K562 (cell line): ENCODE measurements at places on chromosomes 6 and 20. TPM values are rescaled to one million over a fixed set of nuclear protein-coding genes. Genes with fewer than 3 reads are reported as not detected.

DNA sequence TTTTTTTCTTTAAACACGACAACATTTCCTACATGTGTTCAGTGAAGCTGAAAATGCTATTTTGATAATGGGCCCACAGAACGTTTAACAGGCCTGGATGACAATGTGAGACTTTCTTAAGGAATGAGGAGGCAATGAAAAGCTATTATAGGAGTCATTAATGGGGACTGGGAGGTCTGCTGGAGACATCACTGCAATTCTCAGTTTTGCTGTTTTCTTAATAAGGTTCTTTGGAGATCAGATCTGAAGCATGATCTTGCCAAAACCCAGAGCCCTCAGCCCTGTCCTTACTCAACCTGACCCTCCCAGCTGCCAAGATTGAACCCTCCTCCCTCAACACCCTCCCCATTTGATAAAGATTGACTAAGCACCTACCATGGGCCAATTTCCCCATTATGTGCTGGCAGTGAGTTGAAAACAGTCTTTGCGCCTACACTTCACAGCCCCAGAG is 353.1 kb downstream of the MAFB start:
- DNase-seq: no peak

DNA sequence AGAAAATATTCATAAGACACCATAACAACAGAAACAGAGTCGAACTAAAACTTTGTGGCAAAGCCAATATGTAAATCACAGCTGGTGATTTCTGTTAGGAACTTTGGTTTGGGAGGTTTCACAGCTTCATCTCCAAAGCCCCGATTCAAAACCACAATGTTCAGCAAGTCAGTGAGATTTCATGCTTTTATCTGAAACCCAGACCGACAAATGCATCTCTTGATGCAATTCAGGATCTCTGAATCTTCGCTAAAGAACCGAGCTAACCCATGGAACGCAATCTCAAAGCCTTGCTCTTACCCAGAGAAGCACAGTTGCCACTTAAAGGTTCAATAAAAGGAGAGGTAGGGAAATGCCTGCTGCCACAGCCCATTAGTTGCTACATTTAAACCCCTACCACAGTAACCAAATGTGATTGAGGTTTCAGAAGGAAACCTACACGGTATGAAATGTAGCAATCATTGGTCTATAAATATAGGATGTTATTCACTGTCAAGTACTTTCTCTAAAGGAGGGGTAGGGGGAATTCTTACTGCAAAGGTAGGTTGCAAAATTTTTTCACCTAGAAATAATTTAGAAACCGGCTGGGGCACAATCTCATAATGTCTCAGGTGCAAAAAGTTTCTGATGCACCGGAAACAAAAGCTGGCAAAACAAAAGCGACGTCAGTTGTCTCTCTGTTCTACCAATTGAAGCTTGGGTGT is 381.0 kb upstream of the ARID1B start:
- no peak for DNase-seq

GRCh38 chr6:122652431-122652830 is 42.2 kb downstream of the PKIB start:
- no peak for DNase-seq

DNA sequence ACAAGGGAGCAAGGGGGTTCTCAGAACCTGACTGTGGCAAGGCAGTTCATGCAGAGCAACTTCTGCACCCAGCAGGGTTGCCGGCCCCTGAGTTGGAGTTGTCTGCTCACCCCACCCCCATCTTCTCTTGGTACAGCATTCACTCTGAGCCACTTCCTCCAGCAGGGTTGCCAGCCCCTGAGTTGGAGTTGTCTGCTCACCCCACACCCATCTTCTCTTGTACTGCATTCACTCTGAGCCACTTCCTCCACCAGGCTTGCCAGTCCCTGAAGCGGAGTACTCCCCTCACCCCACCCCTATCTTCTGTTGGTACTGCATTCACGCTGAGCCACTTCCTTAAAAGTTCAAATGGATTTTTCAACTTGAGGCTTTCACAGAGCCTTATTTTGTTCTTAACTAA is 79.7 kb upstream of the SYNDIG1 start:
- no peak for DNase-seq

DNA sequence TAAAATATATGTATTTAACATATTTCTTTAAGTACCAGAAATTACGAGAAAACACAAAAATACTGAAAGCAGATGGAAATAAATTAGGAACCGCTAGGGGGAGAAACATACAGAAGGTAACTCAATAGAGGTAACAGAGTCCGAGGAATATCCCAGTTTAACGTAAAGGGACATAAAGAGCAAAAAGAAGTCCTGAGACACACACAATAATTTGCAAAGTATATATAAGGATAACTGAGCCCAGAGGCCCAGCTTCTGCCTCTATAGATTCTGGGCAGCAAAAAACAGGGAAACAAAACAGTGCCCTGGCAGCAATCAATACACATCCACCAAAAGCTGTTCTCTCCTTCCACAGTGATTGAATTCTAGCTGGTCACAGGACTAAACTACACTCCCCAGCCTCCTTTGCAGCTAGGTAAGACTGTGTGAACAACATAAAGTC is 15.1 kb downstream of the TBC1D32 start:
- DNase-seq: no peak

DNA sequence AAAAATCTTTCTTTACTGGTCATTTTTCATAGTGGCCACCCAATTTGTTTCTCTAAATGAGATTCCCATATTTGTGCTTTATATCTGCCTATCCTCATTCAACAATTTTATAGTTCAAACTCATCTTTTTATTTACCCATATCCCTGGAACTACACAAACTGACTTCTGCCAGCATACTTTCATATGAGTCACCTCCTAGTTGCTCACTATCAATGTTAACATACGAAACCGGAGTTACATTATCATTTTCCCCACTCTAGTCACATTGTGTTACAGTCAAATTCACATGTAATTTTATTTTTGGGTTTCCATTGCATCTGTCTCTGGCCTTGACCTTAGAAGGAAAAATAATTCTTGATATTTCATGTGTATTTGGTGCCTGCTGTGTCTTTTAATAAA is 499.4 kb downstream of the MAFB start:
- no peak for DNase-seq

Gene VIP
- not detected in 2 replicates for total RNA-seq

Gene CTAGE9
- not detected in 2 replicates for total RNA-seq
